ENCODE measurements at places on chromosomes 12 and 14.
A peak's percentile ranks its signal among the peaks of the same experiment; 100 is the strongest.

DNA sequence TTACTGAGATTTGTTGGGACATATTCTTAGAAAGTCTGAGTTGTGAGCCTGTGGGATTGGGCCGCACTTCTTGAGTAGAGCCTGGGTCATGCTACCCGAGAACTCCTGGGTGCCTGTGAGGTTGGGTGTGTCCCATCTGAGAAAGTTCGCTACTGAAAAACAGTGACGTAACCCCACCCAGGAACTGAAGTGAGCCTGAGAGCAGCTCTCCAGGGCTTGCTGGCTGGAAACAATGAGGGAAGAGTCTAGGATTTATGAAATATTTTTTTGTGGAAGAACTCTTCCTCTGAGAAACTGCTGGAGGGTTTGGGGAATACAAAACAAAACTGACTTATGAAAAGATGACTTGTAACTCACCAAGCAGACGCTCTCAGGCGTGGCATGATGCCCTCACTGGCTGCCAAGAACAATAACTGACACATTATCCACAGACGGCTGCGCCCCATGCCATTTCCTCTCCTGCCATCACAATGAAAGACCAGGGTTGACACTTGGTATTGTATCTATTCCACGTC lies 69.2 kb downstream of the RASSF3 start:
- DNase-seq, result peak; percentile 93

GRCh38 chr12:68154779-68155178 lies 4.8 kb downstream of the IFNG start:
- no peak for DNase-seq

DNA sequence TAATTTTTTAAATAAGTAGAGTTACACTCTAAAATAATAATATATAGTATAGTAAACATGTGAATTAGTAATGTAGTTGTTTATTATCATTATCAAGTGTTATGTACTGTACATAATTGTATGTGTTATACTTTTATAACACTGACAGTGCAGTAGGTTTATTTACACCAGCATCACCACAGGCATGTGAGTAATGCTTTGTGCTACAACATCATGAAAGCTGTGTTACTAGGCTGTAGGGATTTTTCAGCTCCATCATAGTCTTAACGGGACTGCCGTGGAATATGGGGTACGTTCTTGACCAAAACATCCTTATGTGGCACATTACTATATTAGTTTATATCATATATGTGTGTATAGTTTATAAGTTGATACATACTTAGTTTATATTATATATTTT lies 8.6 kb downstream of the FNTB start:
- DNase-seq, result no peak

DNA sequence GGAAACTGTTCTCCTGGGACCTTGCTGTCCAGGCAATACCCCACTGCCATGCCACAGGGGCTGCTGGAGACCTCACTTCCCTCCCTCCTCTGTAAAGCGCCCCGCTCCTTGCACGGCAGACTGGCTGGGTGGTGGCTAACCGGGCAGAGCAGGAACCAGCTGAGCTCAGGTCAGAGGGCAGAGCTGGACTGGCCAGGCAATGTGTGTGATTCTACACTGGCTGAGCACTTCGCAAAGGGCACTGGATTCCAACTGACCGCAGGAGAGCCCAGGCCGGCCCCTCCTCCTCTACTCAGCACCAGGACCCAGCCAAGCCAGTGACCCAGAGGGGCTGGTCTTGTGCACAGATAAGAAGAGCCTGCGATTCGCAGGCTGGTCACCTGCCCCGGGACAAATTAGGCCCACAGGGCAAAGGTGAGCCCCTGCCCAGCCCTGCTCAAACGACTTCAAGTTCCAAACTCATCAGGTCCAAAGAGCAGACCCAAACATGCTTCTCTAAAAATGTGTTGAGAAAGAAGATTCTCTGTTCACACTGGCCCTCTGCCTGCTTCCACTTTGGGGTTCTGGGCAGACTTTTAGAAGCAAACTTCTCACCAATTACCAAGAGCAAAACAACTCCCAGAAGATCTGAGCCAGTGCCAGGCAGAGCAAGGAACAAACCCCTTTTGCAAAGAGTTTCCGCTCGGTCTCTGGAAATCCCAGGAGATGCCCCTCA lies 54.9 kb upstream of the DIO3 start:
- DNase-seq, result no peak

DNA sequence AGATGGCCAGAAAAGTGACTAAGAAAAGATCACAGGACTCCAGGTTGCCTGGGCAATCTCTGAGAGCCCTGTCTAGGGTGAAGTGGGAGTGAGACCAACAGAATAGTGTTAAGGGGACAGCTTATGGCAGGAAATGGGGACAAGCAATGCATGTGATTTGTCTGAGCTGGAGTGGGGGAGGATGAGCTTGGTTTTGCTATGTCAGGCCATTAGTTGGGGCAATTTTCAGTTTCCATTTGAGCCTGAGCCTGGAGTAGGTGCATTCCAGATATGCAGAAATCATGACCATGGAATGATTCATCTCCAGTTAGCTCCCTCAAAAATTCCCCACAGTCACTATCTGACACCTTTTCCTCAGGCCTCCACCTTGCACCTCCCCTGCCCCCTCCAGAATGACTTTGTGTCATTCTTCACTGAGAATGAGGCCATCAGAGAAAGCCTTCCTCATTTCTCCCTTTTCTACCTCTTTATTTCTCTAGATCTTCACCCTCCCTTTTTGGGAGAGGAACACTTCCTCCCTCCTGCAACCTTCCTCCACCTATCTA lies 150.9 kb upstream of the PLEKHG7 start:
- DNase-seq, result no peak

- DNase-seq, result no peak
These were observed 42.5 kb downstream of the PRKAB1 start for GRCh38 chr12:119710374-119710964.

DNA sequence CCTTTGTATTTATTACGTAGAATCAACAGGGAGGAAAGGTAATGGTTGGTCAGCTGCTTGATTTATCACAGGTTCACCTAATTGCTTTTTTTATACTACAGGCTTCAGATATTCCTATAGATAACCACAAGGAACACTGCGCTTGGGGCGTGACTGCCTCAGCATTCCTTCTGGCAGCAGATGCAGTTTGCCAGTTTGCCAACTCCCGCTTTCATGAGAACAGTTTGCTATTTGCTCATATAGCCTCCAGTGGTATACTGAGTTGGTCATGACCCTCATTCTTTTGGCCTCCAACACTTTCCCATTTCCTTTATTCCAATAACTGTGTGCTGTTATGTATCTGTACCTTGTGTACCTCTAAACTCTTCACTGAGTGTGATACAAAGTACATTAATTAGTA lies 38.6 kb upstream of the ACSM4 start:
- DNase-seq, result no peak

GRCh38 chr12:805022-805632 lies 52.7 kb downstream of the WNK1 start:
- no peak for DNase-seq

DNA sequence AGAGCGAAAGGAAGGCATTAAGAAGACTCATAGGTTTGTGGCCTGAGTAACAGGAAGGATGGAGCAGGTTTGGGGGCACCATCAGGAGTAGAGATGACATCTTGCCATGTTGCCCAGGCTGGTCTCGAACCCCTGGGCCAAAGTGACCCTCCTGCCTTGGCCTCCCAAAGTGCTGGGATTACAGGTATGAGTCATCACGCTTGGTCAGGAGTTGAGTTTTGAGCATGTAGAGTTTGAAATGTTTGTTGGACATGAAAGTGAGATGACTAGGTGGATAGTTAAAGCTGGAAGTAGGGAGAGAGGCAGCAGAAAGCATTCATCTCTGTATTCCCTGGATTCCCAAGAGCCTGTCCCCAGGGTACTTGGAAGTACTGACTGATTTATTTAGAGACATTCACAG lies 112.6 kb downstream of the ERC1 start:
- no peak for DNase-seq

DNA sequence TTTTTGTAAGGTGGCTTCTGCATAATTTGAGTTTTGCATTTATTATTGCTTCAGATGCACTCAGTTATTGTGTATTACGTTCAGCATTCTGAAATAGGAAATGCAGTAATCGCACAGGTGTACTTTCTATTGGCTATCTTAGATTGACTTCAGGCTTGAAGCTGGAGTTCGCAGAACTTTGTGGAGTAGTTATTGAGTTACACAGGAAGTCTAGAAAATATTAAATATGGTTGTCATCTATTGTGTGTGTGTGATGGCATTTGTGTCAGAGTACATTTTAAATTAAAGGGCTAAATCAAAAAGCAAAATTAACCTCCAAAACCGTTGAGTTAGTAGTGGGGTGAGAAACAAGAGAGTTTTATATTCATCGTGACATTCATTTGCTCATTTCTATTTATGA lies 2.7 kb downstream of the ARID2 start:
- no peak for DNase-seq

GRCh38 chr14:77031759-77032490 lies 3.4 kb upstream of the IRF2BPL start:
- DNase-seq, result peak; percentile 49

GRCh38 chr12:130333341-130333740 lies 4.3 kb upstream of the PIWIL1 start:
- no peak for DNase-seq

Data from right cardiac atrium (tissue), 5 donors.